GM03348 (cell line): ENCODE measurements at places on chromosomes 12 and 14.
A peak's percentile ranks its signal among the peaks of the same experiment; 100 is the strongest.

- no peak for DNase-seq
These were observed 110.4 kb downstream of the TMTC1 start for GRCh38 chr12:29673346-29673745.

DNA sequence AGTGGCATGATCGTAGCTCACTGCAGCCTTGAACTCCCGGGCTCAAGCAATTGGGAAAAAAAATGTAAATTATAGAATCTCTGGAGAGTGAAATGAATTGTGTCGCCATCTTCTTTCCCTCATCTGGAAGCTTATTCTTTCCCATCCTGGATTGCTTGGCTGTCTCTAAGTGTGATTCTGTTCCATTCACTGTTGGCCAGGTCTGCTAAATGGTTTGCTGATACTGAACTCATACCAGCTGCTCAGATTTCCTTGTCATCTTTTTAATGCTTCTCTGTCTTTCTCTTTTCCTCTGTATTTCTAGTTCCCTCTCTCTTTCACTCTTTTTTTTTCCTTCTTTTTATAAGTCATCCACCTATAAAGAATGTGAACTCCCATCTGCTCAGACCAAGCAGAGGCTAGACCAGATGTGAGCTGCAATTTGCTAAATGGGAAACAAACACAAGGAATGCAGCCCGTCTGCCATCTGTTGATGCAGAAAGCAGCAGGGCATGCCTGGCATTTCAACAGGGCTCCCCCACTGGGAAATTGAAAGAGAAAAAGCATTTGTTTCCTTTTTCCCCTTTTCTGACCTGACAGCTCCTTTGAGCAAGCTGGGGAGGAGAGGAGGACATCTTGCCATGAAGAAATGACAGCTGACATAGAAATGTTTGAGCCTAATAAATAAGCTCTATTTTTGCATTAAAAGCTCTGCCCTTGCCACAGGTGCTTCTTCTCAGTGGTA is 1823.6 kb upstream of the FLRT2 start:
- no peak for DNase-seq

- DNase-seq = no peak
These were observed 372.3 kb upstream of the KITLG start for GRCh38 chr12:88952562-88952942.

DNA sequence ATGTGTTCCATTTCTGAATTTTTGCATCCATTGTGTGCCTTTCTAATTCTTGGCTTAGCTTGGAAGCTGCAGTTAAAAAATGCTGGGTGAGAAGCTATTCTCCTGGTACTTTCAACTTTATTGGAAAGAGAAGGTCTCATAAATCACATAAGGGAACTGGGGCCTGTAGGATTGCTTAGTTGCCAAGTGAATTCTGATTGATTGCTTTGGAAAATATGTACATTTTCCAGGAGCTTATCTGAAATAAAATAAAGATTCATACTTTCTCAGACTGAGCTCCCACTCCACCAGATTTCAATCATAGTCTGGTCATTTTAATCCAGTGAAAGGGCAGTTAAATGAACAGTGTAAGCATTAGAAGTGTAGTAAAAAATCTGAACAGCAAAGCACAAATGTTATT is 50.0 kb upstream of the PRICKLE1 start:
- no peak for DNase-seq

DNA sequence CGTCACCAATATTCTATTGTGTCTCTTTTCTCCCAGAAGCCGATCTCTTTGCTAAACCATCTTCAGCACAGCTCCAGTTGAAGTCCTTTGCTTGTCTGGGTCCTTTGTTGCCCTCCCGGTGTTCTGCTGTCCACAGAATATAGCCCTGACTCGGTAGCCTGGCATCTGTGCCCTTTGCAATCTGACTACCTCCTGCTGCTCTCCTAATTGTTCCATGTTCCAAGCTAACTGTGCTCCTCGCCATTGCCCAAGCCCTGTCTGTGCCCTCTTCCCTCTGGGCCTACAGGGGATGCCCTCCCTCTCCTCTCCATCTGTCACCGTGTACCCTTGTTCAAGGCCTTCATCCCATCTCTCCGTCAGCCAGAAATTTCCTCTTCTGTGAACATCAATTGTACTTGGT is 306.3 kb downstream of the APAF1 start:
- DNase-seq = no peak

DNA sequence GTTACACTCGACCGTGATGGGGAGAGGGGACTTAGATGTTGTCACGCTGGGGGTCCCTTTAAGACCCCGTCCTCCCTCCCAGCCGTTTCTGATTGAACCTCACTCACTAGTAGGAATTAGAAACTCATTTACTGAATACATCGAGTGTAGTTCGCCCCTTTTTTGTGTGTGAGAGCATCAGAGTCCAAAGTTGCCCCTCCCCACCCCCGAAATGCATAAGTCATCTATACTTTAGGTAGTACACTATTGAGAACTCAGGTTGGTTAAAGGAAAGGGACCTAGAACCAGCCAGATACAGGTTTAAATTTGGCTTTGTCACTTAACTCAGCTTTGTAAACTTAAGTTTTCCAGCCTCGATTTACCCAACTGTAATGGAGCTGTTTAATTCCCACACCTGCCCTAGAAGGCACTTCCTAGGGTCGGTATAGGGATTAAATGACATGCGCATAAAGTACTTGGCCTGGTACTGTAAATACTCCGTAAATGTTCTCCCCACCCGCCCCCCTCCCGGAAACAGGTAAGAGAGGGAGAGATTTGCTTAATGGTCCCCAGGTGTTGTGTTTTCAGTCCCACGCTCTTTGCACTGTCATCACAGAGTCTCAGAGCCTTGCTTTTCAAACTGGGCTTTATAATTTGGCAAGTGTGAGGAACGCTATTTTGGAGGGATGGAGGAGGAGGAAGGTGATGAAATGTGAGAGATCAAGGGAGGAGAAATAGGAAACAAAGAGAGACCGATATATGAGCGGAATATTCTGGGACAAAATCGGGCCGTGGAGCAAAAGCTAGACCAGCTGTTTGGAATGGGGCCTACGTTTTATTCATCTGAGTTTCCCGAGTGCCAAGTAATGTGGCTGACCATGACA is 897 bp downstream of the SUDS3 start:
- no peak for DNase-seq

GRCh38 chr12:132719141-132719953 is 8.7 kb downstream of the PGAM5 start:
- no peak for DNase-seq

GRCh38 chr12:96063046-96063445 is 27.7 kb upstream of the LTA4H start:
- DNase-seq = no peak

DNA sequence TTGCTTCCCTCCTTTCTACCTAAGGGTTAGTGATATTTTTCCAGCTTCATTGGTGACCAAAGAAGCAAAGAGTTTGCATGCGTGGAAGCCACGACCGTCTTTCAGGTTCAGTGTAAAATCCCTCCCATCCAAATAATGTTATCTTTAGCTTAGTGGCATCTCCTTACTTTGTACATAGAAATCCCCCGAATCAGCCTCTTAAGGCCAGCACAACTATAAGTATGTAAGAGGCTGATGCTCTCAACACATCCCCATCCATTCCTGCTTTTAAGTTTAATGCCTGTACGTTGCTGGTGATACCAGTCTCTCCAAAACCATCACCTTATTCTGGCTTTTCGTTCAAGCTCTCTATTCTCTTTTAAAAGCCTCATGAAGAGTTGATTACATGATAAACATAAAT is 14.6 kb downstream of the CDKN1B start:
- DNase-seq = no peak

- DNase-seq = no peak
These were observed 172.4 kb upstream of the GRIN2B start for GRCh38 chr12:14153803-14154202.

- no peak for DNase-seq
These were observed 87.8 kb upstream of the ATXN7L3B start for GRCh38 chr12:74449872-74450271.

DNA sequence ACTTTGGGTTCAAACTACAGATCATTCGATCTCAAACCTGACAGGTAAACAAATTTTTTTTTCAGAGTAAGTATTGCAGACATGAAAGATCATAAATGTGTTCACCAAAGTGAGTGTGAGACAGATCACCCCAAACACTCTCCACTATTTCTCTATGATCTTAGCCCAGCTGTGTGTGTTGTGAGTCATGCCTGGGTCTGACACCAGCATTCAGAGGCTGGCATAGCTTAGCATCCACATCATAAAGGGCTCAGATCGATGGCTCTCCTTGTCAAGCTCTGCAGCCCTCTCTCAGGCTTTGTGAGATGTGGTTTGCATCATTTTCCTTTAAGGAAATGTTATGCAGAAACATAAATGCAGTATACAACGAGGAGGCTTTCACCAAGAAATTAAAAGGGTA is 164.9 kb downstream of the ETV6 start:
- DNase-seq = peak; percentile 80

- DNase-seq = no peak
These were observed 35.3 kb upstream of the RTRAF start for GRCh38 chr14:51954031-51954430.

DNA sequence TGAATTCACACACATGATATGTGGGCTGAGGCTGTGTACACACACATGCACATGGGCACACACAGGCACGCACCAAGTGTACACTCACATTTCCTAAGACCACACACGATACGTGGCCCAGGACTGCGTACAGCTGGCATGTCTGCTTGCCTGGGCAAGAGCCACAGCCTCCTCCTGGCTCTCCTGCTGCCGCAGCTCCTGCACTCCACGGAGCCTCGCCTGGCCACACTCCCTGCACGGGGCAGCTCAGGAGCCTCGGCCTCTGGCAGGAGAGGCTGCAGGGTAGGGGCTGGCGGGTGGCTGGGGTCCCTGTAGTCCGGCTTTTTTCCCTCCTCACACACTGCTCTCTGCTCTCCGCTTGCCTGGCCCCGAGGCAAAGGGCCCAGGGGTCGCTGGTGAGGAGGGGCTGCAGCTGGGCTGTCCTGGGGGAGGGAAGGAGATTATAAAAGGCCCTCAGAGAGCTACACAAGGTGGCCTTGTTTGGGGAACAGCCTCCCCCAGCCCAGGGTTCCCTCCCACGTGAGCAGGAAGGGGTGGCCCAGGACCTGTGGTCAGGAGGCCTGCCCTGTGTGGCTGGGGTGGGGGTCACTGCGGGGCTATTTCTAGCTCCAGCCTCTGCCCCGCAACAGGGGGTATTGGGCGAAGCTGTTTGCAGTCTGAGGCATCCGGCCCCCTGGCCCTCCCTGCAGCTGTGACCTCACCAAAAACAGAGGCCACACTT is 89.0 kb upstream of the SFSWAP start:
- DNase-seq = no peak
